ENCODE measurements at places on chromosomes 4 and X.

DNA sequence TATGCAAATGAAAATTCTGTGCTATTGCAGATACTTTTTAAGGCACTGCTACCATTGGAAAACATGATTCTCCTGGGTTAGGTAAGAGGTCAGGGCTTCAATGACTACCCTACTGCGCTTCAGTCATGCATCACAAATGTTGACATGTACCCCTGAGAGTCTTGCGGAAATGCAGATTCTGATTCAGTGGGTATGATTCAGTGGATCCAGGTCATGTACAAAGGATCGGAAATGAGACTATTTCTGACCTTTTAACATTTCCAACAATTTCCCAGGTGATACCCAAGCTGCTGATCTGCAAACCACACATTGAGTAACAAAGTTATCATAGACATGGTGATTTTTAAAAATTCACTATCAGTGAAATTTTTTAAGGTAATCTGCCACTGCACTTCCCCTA, 62.6 kb downstream of the DDX53 start:
- no peak for DNase-seq

DNA sequence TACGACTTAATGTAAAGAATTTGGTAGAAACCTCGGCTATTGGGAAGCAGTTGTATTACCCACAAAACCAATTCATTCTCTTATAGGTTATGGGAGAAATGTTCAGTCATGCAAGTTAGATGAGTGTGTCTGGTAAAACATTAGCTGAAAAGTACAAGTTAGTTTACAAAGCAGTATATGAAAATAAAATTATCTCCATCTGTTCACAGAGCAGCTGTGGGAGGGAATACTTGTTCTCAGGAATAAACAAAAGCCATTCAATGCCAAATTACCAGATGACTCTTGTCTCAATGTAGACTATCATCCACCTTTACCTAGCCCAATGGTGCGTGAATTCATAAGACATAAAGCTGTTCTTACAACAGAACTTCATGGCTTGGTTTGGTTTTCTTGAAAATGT, 28.6 kb downstream of the STAP1 start:
- DNase-seq, result no peak

DNA sequence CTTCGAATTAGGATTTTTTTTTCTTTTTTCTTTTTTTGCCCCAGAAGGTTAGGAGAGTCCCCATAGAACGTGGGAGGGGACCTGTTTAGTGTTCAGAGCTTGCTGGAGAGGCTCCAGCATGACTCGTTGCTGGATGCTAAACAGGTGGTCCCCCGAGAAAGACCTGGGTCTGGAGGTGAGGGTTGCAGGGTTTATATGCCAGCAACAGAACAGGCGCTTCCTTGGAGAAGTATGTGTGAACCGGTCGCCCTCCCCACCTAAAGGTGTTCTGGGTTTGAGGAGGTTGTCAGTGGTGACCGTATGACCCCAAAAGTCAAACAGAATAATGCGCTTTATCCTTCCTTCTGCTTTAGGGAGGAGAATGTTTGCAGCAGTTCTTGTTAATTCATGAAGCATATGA, 52.1 kb upstream of the SHOX start:
- DNase-seq, result no peak

DNA sequence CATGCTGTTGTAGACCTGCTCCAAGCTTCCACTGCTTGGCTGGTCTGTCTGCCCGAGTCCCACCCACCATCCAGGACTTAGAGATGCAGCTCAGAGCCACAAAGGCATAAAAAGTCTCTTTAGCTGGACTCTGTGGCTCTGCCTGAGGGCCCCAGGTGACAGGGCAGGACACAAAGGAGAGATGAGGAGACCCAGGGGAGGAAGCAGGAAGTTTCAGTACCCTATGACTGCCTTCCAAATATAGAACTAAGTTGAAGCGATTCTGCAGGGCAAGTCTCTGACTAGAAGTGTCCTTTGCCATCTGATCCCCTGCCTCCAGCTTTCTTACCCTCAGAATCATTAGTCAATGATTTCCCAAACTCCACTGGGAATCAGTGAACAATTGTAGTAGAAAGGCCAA, 11.2 kb upstream of the CXCR3 start:
- DNase-seq, result no peak

DNA sequence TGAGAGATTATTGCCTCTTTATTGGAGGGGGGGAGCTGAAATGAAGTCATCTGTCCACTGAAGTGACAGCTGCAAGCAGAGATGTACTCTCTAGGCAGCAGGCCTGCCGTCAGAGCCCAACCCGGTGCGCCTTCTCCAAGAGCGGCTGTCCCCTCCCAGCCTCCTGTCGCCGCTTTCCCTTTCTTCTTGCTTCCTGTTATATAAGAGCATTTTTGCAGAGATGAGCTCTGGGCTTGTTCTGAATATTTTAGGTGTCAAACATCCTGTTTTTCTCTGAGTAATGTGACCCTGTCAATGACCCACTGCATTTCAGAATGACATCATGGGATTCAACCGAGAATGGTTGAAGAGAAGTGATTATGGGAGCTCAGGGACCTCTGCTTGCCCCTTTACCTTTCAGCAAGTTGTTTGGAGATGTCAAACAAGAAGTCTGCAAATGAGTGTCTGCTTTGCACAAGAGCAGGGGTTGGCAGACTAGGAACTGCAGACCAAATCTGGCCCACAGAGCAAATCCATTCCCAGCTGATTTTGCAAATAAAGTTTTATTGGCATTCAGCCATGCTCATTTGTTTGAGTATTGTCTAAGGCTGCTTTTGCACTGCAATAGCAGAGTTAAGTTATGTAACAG, 79.9 kb downstream of the SLC9A6 start:
- peak; percentile 50 for DNase-seq

Data from lower lobe of right lung (tissue), 2 donors.